ENCODE measurements at places on chromosomes 11 and 22.

DNA sequence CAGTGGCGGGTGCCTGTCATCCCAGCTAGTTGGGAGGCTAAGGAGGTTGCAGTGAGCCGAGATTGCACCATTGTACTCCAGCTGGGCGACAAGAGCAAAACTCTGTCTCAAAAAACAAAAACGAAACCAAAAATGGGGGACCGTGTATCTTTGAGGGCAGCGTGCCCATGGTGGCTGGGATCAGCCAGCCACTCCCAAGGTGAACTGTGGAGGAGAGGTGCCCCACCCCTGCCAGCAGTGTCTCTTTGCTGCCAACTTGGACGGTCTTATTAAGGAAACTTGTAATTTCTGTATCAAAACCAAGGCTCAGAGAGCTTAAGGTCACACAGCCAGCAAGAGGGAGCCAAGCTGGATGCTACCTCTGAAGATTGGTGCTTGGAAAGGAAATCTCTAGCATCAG is 147.7 kb downstream of the CACNA1I start:
- no peak for DNase-seq

DNA sequence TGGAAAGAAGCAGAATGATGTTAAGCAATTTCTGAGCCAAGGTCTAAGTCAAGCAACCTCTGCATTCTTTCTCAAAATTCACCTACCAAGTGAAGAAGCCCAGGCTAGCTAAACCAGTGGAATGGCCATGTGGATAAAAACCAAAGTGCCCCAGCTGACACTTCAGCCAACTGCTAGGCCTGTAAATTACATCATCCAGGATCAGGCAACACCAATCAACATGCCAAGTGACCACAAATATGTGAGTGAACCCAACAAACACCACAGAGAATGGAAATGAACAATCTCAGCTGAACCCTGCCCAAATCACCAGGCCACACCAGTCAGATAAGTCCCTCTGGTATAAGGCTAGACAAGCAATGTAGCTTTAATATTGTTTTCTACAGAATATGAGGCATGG is 25.1 kb upstream of the FJX1 start:
- no peak for DNase-seq

GRCh38 chr11:87081358-87081757 is 43.6 kb downstream of the TMEM135 start:
- DNase-seq, result no peak

DNA sequence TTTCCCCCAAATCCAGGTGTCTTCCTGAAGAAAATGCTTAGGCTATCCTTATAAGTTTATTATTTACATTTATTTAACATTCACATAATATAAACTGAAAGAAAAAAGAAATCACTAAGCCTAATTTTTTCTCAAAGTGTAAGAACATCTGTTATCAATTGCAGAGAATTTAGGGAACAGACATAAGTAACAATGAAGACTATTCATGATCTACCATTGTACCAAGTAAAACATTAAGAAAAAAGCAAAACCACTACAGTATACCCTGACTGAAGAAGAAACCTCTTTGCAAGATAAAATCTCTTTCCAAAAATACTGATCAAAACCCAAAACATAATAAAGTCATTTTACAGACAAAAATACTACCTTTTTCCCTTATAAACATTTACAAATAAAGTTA is 60.5 kb downstream of the NUP98 start:
- no peak for DNase-seq

DNA sequence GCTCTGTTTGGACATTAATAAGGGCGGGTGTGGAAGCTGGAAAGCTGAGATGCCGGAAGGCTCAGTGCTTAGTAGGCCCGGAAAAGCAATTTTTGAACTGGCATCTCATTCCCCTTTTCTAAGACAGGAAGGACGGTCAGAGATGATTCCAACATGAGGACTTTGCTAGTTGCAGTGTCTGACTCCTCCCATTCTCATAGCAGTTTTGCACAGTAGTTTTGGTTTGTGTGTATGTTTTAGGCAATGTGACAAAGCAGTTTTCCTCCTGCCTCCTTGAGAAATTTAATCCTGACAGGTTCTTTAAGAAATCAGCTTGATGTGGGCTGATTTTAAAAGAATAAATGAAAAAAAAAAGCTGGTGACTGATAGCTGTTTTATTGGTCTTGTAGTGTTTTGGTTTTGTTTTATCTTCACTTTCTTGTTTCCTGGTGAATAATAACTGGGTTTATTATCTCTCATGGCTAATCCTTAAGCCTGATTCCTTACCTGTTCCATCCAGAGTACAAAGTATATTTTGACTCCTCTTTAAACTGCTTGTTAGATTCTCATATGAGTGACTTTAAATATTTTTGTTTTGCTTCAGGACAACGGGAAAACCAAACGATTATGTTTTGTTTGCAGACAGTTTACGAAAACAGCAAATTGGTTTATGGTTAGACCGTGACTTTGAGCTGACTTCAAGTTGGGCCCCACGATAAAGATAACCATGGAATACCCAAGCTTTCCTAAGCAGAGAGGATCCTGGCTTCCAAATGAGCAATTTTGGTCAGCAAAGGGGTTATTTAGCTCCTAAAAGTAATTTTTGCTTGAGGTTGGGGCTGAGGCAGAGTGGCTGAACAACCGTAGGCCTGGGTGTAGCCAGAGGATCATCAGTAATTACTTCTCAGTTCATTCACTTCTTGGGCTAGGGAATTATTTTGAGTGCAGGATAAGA is 3.4 kb downstream of the PTPRJ start:
- peak; percentile 75 for DNase-seq

DNA sequence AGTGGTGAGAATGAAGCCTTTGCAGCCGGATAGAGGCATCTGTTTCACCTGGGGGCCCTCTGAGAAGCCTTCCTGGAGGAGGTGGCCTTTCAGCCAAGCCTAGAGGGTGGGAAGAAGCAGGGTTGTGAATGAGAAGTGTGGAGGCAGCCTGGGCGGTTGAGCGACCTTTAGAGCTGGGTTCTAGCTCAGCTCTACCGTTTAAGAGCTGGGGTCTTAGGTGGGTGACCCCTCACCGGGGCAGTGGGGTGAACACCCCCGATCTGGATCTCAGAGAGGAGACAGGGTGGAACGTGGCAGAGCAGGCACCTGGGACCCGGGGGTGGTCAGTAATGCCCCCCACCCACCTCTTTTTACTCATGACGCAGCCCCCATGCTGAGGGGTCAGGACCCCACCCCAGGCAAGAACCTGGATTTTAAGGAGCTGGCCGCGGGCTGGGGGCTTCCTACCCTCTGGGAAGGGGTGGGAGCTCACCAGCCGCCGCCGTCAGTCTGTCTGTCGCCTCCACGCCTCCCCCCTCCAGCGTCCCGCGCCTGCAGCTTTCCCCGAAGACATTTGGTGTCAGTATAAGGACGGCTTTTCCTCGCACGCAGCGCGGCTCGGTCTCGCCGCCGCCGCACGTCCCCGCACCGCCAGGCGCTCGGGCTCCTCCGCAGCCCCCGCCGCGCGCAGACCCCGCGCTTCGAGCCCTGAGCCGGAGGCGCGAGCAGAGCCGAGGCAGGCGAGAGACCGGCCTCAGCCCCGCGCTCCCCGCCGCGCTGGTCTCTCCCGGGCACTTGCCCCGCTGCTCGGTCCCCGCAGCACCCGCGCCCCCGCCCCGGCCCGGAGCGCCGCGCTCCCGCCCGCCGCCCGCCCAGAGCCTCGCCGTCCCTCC is 13.3 kb upstream of the CACNA1I start:
- no peak for DNase-seq

DNA sequence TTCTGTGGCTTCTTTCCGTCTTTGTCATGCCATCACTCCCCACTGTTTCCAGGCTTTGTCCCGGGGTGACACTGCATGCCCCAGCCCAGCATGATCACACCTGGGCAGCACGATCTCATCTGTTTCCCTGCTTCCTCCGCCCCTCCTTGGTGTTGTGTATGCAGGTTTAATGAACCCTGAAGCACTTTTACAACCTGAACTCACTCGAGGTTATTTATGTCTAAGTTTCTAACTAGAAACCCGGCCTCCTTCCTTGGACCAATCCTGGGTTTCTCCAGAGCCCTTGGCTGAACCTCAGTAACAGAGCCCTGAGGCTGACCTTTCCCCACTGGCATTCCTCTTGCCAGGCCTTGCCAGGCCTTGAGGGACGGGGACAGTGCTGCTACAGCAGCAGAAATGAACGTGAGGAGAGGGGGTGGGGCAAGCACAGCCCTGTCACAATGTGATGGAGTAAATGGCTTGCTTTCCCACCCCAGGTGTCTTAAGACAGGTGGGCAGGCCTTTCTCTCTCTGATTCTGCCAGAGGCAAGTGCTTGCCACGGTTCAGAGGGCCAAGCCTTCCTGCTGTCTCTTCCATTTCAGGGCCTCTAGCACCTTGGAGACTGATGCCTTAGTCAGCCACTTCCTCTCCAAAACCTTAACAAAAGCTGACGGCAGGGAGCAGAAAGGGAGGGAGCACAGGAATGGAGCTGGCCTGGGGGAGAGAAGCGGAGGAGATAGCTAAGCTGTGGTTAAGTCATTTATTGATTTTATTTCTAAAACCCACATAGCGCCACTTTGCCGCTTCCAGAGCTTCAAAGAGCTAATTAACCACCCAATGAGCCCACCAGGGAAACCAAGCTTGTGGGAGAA is 3.1 kb upstream of the PYGM start:
- no peak for DNase-seq

- DNase-seq, result no peak
These were observed 11.1 kb downstream of the CTR9 start for GRCh38 chr11:10762185-10762584.

- DNase-seq, result no peak
These were observed 6.3 kb upstream of the SWAP70 start for GRCh38 chr11:9657531-9657930.

DNA sequence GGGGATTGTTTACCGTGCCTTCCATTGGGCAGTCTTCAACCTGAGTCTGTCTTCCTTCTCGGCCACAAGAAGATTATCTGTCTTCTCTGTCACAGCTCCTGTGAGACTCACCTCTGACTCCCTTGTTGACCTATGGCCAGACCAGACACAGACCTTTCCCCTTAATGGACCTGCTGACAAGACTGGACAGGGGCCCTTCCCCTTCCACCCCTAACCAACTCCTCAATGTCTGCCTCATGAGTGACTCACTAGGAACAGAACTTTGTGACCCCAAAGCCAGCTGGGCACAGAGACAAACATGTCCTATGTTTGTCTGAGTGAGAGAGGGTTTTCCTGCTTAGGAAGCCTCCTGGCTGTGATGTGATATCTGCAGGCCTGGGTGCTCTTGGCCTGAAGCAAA is 405.0 kb downstream of the BRD1 start:
- DNase-seq, result no peak

- DNase-seq, result peak; percentile 60
These were observed 2.9 kb upstream of the TTLL1 start for GRCh38 chr22:43092085-43092484.

DNA sequence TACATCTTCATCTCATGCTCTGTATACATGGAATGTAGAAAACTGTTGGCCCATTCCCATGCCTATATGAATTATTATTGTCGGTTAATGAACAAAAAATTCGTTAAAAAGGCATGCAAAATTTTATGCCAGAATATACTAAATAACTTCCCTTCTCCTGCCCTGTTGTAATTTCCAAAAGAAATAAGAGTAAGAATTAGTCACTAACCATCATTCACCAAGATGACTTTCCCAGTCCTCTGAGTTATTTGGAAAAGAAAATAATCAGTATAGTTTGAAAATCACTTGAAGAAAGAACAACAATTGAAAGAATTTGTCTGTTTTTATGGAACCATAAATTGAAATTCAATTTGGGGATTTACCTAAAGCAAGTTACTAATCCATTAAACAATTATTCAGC is 1149.1 kb upstream of the RAG2 start:
- DNase-seq, result no peak

DNA sequence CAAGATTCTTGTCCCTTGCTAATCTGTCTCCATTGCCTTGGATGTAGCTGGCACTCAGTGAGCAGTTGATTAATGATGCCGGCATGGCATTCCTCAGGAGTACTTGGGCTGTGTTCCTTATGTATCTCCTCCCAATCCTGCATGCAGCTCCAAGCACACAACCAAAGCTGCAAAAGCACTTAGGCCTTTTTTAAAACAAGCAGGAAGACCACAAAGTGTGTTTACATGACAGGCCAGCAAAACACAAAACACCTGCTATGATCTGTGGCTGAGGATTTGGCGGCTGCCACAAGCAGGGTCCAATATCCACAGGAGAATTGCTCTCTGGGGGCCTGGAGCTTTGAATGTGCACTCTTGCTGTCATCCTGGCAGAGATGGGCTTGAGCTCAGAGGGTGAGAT is 8.9 kb downstream of the ABTB2 start:
- no peak for DNase-seq

DNA sequence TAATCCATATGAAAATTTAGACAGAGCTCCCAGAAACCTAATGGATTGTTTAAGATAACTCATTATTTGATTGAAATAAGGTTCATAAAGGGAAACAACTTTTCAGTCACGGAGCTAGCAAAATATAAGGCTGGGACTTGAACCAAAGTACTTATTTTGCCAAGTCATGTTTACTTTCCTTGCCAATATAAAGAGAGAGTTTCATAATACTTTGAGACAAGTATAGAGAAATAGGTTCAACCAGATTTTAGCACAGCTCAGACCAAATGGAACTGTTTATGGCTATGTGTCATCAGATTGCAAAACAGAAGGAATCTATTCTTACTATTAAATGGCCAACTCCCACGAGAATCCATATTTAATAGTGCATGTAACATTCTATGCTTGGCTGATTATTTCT is 1517.5 kb upstream of the TENM4 start:
- no peak for DNase-seq

DNA sequence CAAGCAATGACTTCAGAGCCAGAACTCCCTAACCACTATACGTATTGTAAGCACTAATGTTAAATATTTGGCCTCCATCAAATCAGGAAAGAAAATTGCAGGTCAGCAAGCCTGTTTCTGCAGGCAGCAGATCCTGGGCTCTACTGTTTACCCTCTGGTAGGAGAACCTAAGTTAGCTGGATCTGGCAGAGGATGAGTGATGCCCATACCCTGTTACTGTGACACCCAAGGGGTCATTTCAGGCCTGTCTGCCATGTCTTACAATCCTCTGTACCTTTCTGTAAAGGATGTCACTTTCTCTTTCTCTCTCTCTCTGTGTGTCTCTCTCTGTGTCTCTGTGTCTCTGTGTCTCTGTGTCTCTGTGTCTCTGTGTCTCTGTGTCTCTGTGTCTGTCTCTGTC is 106.9 kb downstream of the CSNK2A3 start:
- no peak for DNase-seq
